ENCODE measurements at places on chromosomes 16 and 17.

DNA sequence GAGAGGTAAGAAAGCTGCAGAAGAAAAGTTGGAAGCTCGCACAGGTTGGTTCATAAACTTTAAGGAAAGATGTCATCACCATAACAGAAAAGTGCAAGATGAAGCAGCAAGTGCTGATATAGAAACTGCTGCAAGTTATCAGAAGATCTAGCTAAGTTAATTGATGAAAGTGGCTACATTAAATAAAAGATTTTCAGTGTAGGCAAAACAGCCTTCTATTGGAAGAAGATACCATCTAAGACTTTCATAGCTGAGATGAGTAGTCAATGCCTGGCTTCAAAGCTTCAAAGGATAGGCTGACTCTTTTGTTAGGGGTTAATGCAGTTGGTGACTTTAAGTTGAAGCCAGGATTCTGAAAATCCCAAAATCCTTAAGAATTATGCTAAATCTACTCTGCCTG, 24.0 kb downstream of the CYLD start:
- no peak for DNase-seq

DNA sequence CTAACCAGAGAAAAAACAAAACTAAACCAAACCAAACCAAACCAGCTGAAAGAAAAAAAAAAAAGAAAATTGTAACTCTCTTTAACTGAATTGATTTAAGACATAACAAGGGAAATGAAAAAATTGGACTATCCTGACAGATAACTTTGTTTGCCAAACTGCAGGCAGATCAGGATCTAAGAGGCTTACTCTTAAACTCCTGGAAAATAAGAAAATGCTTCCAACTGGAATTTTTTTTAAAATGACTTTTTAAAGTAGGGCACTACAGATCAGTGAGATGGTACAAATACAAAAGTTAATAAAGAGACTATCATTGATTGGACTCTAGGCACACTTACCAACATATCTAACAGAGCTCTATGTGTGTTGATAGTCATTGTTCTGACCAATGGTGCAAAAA, 125.5 kb upstream of the KCNJ16 start:
- no peak for DNase-seq

GRCh38 chr17:40093580-40094201, 6.7 kb downstream of the NR1D1 start:
- DNase-seq = no peak

DNA sequence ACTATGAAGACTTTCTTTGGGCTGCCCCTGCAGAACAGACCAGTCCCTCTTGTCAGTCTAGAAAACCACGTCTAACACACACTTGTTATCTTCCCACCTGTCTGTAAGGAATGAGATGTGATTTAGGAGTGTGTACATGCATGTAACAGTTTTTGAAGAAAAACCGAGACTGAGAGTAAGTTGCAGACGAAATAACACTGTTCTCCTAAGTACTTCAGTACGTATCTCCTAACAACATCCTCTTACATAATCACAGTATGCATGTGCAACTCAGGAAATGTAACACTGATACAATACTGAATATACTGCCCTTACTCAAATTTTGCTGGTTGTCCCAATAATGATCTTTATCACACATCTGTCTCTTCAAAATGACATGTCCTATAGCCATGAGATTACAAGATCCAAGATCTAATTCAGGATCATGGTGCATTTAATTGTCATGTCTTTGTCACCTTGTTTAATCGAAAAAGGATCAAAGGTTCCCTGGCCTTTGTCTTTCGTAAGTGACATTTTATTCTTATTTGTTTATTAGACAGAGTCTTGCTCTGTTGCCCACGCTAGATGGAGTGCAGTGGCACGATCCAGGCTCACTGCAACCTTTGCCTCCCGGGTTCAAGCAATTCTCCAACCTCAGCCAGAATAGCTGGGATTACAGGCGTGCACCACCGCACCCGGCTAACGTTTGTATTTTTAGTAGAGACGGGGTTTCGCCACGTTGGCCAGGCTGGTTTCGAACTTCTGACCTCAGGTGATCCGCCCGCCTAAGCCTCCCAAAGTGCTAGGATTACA, 25.6 kb downstream of the CREBBP start:
- DNase-seq = no peak

DNA sequence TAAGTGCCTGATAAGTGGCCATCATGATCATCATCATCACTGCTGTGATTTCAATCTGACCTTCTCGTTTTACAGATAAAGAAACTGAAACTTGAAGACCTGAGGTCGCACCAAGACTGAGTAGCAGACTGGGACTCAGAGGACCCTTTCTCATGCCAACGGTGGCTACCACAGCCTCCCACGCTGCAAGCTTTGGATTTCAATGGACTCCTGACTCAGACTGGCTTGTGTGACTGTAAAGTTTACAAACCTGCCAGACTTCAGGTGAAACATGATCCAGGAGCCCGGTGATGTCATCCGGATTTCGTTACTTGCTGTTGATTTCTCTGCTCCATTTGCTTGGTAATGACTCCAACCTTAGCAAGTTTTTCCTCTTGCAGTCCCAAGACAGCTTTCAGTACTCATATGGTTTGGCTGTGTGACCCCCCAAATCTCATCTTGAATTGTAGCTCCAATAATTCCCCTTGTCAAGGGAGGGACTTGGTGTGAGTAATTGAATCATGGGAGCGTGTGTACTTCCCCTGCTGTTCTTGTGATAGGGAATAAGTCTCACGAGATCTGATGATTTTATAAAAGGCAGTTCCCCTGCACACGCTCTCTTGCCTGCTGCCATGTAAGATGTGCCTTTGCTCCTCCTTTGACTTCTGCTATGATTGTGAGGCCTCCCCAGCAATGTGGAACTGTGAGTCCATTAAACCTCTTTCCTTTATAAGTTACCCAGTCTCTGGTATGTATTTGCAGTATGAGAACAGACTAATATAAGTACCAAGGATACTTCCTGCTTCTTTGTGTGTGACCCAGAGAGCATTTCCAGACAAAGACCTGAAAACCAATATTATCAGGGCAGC, 26.7 kb upstream of the IRX6 start:
- no peak for DNase-seq

GRCh38 chr16:48613061-48613957, 3.3 kb upstream of the N4BP1 start:
- DNase-seq = peak; percentile 50

- DNase-seq = no peak
Measured at GRCh38 chr17:8225813-8226535, 15.6 kb upstream of the AURKB start.

DNA sequence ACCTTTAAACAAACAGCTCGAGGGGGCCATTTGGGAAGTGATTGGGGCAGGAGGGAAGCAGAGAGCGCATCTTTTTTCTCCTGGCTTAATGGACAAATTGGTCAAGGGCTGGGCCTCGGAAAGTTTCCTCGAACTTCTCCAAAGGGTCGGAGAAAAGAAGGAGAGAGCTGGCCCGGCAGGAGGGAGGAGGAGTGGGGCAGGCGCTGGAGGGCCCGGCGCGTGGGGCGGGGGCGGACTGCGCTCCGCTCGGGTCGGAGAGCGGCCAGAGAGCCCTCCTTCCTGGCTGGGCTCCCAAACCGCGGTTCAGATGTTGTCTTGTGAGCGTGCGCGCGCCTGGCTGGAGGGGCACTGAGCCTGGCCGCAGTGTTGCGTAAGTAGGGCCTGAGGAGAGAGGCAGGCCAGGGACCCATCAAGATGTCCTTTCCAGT, 1.2 kb downstream of the MMP2 start:
- DNase-seq = peak; percentile 73

GRCh38 chr17:22265807-22266206, 573.5 kb downstream of the KCNJ18 start:
- DNase-seq = no peak

DNA sequence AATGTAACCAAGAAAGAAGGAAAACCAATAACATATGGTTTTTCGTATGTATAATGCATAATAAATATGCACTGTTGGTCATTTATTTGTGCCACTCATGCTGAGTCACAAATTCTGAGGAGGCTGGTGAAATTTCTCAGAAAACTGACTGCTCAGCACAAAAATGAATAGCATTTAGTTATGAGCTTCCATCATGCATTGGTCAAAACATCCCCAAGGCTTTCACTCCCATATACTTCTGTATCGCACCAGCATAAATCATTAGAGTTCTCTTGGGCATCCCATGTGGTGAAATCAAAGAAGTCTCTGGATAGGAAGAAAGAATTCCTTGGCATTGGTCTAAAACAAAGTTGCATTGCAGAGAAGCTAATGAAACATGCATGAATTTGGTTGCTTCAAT, 785.6 kb upstream of the CDH8 start:
- DNase-seq = no peak

DNA sequence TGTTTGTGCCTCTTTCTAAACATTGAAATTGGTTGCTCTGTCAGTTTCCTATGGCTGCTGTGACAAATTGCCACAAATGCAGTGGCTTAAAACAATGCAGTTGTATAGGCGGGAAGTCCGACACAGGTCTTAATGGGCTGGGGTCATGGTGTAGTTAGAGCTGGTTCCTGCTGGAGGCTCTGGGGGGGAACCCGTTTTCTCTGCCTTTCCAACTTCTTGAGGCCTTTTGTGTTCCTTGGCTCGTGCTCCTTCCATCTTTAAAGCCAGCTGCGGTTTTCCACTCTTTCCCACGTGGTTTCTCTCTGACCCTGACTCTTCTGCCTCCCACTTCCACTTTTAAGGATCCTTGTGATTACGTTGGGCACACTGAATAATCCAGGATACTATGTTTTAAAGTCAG, 12.5 kb downstream of the EPN2 start:
- no peak for DNase-seq

GRCh38 chr17:7825206-7825990, 8.6 kb upstream of the KDM6B start:
- no peak for DNase-seq

- no peak for DNase-seq
Measured at GRCh38 chr16:86041807-86042206, 142.8 kb downstream of the IRF8 start.

DNA sequence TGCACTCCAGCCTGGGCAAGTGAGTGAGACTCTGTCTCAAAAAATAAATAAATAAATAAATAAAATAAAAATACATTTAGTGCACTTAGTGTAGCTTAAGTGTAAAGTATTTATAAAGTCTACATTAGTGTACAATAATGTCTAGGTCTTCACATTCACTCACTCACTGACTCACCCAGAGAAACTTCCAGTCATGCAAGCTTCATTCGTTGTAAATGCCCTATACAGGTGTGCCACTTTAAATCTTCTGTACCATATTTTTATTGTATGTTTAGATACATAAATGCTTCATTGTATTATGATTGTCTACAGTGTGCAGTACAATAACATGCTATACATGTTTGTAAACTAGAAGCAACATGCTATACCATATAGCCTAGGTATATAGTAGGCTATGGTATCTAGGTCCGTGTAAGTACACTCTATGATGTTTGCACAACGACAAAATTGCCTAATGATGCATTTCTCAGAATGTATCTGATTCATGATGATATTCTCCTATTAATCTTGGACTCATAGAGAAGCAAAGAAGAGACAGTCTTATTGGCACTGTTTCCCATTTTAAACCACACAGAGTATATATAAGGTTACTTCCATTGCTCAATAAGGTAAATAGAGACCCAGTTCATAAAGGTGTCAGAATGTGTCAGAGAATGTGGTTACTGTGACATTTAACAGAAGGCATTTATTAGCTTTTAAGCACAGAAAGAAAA, 1314.9 kb downstream of the CDH11 start:
- DNase-seq = no peak

DNA sequence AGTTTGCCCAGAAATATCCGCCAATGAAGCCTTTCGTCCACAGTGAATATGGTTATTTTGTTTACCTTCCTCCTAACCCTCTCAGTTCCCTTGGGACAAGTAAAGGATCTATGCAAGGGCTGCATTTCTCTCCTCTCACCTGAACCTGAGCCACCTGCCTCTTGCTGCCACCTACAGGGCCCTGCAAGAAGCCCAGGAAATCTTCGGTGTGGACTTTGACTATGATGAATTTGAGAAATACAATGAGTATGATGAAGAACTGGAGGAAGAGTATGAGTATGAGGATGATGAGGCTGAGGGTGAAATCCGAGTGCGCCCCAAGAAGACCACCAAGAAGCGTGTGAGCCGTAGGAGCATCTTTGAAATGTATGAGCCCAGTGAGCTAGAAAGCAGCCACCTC, 14.0 kb downstream of the SUPT6H start:
- DNase-seq = no peak

DNA sequence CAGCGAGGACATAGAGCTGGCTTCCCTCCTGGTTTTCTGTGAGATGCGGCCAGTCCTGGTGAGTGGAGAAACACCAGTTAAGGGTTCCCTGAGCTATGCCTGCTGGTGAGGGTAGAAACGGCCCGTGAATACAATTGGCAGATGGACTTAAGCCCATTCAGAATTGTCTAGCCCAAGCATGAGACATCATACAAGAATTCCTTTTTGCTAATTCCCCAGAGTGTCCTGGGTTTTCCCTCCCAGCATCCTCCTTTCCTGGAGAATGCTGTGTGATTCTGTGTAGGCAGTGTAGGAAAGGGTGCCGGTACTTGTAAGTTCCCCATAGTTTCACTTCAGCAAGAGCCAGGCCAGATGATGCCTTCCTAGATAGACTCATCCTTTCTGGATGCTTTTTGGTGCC, 65.1 kb downstream of the SDR42E1 start:
- peak; percentile 45 for DNase-seq

GRCh38 chr17:79746889-79747507, 16.3 kb downstream of the ENPP7 start:
- DNase-seq = no peak

GRCh38 chr17:63928172-63928666, 3.9 kb downstream of the CD79B start:
- no peak for DNase-seq

GRCh38 chr17:77803726-77804125, 154.8 kb upstream of the TNRC6C start:
- no peak for DNase-seq

DNA sequence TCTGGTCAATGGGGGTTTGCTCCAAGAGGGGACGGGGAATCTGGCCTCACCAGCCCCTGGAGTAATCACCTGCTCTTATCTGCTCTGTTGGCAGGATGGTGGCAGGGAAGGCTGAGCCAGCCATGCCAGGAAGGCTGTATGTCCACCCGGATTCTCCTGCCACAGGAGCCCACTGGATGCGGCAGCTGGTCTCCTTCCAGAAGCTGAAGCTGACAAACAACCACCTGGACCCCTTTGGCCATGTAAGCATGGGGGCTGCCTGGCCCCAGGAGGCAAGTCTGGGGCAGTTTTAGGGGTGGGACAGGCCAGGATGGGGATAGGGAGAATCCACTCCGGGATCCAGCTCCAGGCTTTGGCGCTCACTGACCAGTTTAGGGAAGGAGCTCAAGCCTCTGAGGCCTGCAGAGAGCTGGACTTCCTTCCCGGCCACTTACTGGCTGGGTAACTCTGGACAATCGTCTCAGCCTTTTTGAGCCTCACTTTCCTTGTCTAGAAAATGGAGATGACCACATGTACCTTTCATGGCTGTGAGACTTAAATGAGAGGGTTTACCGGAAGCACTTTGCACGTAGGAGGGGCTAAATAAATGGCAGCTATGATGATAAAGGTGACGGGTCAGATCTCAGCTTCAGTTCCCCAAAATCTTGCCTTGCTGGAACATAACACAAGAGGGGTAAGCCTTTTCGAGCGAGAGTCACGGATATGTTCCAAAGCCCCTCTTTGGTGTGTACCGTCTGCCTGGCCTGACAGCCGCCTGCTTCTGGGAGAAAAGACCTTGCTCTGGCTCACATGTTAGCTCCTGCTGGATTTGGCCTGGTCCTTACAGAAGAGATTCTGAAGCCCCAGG, 15.4 kb downstream of the TBX4 start:
- no peak for DNase-seq

GRCh38 chr16:73113336-73113735, 65.4 kb upstream of the ZFHX3 start:
- peak; percentile 21 for DNase-seq
